Dermis blood vessel endothelial cell (primary cell): ENCODE measurements at places on chromosomes 7 and 10. TPM values are rescaled to one million over a fixed set of nuclear protein-coding genes. Genes with fewer than 3 reads are reported as not detected.

FZD8 gene
- total RNA-seq = 25.6 and 30.5 TPM in 2 replicates

CALN1 gene
- 0.17 and 2.5 TPM in 2 replicates for total RNA-seq

PLXDC2 gene
- total RNA-seq = 2.7 and 5.5 TPM in 2 replicates

TAC1 gene
- total RNA-seq = not detected in 2 replicates

PAX2 gene
- total RNA-seq = 0.14 and 0.51 TPM in 2 replicates

ORC5 gene
- total RNA-seq = 30.0 and 107 TPM in 2 replicates

GRCh38 chr7:6031567-6031966, 391 bp downstream of the ANKRD61 start:
- no peak for DNase-seq

DNA sequence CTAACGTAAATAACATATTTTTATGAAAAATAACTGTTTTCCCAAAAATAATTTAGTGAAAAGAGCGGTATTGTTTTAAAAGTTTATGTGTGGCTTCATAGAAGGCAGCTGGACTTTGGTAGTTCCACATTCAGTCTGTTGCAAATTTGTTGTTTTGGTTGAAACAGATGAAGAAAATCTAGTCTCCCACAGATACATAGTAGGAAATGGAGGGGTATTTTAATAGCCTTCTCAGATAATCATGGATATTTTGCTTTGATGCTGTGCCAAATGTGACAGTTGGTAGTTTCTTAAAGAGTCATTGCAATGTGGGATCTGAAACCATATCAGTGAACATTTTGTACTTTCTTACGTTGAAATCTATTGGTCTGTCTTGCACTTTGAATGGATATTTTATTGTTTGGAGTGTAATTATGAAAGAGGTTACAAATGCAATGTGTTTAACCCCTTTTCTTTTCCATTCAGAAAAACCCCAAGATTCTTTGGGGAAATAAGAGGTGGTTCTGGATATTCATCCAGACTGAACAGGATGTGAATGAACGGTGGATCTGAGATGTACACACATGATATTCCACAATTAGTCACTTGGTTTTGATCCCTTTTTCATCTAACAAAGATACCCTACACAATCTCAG, 10.4 kb downstream of the ZNF365 start:
- DNase-seq = peak; percentile 7

GRCh38 chr7:127251465-127252376, 1.0 kb downstream of the GRM8 start:
- peak; percentile 3 for DNase-seq

GRCh38 chr7:105157278-105157677, 143.3 kb downstream of the KMT2E start:
- no peak for DNase-seq

DNA sequence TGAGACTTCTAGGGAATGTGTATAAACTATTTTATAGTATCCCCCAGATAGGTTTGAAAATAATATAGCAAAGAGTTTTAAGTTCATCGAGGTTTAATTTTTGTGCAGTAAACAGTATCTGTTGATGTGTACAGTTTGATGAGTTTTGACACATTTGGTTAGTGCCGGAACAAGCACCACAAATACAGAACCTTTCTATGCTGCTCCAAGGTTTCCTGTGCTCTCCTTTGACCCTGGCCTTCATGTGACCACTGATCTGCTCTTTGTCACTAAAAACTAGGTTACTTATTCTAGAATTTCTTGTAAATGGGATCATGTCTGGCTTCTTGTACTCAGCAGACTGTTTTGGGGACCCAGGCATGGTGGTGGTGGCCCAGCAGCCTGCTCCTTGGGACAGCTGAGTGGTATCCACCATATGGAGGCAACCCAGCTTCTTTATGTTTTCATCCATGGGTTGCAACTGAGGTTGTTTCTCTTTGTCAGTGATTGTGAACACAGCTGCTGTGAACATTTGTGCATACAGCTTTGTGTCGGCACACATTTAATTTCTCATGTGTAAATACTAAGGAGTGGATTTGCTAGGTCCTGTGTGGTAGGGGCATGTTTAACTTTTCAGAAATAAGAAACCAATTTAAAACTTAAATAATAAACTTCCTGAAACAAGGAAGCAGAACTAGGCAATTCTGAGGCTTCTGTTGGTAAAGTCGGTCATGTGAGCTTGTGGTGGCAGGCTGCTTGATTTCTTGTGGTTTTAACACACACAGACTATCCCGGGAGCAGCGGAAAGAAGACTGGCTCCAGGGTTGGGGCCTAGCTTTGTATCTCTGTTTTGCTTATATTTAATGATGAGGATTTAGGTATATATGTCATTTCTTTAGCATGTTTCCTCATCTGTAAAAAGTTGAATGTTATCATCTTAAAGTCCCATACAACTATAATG, 219.4 kb downstream of the ABCA13 start:
- DNase-seq = no peak

GRCh38 chr10:48758411-48758810, 73.7 kb downstream of the WDFY4 start:
- DNase-seq = no peak

DNA sequence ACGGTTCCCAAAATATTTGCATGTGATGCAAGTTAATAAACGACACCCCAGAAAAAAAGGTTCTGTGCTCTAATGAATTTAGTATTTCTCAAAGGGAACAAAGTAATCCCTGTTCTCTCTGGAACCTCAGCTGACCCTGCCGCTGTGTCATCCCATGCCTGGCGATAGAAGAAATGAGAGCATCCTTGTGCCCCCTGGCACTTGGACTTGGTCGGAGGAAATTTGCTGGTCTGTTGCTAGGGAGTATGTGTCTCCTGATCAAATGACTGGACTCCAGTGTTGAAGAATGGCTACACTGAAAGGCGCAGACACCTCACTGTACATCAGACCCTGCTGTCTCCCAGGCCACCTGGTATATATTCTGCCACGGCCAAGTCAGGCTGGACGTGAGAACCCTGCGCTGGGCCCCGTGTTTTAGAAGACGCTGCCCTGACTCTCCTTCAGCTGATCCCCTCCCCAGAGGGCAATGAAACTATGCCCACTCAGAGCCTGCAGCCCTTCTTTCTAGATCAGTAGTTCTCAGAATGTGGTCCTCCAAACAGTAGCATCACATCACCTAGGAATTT, 67.2 kb downstream of the THNSL1 start:
- no peak for DNase-seq

- DNase-seq = no peak
Observed at GRCh38 chr7:80960244-80960795, 41.5 kb upstream of the SEMA3C start.

DNA sequence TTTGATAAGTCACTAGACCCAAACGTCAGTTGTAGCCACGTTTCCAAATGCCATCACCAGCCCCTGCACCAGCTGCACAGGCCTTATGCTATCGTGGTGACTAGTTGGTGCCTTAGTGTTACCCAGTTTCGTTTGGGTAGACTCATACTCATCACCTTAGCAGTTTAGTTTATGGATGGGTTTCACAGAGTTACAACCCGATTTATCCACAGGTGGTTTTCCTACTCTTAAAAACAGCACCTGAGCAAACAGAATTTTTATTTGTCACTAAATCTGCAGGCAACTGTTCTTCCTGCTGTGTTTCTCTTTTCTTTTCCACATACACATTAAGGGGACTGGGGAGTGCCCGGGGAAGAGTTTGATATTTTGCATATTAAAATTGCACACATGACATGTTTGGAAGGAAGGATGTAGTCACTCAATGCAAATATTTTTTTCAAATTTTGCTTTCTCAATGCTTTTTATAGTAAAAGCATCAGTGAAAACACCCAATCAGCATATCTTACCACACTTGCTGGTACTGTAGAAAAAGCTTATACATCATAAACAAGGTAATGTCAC, 41.6 kb downstream of the PDSS1 start:
- no peak for DNase-seq

DNA sequence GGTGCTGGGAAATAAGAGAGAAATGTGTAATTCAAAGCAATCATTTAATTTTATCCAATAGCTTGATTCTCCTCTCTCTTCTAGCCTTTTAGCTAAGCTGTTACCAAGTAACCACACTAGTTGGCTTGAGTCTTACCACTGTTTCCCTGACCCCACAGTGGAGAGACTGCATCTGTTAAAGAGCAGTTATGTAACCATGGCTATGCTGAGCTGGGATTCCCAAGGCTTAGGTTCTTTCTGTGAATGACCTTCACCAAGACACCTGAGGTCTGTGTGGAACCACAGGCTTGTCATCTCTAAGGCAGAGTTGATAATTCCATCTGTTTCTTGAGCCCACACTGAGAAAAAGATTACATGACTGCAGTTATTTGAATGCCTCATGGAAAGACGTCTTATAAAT, 47.7 kb upstream of the ATRNL1 start:
- no peak for DNase-seq

GRCh38 chr10:7797582-7797981, 9.6 kb downstream of the ATP5F1C start:
- peak; percentile 88 for DNase-seq

DNA sequence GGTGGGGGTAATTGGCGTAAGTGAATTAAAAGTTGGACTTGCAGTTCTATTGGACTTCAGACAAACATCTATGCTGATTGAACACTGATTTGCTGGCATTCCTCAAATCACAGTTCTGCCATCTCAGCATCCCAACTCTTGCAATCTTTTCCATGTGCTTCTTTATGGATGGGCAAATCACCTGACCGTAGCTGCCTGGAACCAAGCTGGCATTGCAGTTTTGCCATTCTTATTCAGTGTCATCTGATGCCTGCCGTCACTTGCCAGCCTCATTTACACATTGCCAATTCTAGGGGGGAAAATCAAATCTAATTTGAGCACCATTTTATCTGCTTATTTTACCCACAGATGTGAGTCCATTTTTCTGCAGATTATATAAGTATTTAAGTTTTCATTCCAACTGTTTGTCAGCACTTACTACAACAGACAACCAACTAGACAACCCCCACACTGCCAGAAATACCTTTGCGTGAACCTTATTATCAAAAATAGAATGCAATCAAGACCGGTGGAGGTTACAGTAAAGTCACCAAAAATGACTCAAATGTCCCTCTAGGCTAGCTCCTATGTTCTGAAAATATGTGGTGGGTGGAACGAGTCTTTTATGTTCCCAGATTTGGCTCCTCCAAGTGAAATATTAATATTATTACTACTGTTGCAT, 172.3 kb upstream of the CTBP2 start:
- DNase-seq = no peak

GRCh38 chr7:95433952-95434556, 774 bp downstream of the PON2 start:
- no peak for DNase-seq

GRCh38 chr7:2009541-2010001, 223.2 kb downstream of the MAD1L1 start:
- DNase-seq = no peak

- no peak for DNase-seq
Observed at GRCh38 chr7:115462301-115463015, 540.6 kb downstream of the MDFIC start.

GRCh38 chr10:28569506-28570159, 36.7 kb downstream of the WAC start:
- DNase-seq = no peak

GRCh38 chr7:6166443-6166891, 106.0 kb downstream of the CYTH3 start:
- DNase-seq = no peak

DNA sequence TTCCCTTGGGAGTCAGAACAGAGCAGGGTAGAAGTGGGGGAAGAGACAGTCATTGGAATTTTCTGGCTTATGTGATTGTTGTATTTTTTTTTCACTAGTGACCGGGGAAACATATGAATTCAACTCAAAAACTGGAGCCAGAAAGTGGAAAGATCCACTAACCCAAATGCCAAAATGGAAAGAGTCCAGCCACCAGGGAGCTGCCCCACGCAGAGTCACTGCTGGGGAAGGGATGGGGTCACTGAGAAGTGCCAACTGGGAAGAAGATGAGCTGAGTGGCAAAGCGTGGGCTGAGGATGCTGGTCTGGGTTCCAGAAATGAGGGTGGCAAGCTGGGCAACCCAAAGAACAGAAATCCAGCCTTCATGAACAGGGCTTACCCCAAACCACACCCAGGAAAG, 69.2 kb downstream of the CDHR3 start:
- no peak for DNase-seq

GRCh38 chr7:27364344-27364758, 121.7 kb downstream of the EVX1 start:
- DNase-seq = no peak

DNA sequence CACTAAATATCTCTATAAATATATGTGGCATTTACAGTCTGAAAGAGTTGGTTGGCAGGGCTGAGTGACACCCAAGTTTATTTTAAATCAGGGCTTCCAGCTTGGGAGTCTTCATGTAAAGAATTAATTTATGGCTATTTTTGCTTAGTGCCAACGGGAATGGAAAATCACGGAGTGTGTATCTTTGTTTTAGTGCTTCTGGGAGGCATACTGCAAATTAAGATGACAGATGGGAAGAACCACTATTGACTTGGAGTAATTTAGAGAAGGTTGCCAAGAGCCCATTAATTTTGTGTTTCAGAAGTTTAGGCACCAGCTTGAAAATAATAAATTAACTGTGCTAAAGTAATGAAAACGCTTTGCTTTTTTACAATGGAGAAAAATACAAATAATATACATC, 135.2 kb downstream of the GPR37 start:
- no peak for DNase-seq

GRCh38 chr7:74625446-74625845, 32.1 kb upstream of the GTF2I start:
- DNase-seq = peak; percentile 59

DNA sequence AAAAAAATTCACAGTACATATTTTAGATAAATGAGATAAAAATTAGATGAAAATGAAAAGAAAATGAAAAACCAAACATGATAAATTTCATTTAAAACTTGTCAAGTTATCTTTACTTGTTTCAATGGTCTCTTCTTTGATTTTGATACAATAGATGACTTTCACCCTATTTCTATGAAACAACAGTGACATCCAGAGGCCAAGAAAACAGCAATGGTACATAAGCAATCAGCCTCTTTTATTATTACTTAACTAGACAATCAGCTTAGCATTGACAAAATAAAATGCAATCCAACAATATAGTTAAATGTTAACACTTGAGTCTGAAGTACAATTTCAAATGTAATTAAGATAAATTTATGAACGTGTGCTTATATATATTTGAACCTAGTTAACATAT, 74.8 kb upstream of the GPR37 start:
- DNase-seq = peak; percentile 47

DNA sequence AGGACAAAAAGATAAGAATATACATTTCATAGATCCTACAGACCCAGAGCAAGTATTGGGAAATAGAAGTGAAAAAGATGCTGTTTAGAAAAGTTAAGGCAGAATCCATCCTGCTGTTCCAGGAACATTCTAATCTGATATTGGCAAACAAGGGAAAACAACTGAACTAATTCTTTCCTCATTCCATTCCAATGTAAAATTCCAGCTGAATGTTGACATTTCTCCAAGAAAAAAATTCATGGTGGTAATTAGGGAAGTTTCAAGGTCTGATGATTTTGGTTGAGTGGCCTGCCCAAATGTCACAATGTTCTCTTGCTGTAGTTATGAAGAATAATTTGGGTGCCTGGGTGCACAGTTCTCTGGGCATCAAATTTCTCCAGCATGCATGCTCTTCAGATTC, 15.2 kb downstream of the PIP start:
- DNase-seq = no peak

DNA sequence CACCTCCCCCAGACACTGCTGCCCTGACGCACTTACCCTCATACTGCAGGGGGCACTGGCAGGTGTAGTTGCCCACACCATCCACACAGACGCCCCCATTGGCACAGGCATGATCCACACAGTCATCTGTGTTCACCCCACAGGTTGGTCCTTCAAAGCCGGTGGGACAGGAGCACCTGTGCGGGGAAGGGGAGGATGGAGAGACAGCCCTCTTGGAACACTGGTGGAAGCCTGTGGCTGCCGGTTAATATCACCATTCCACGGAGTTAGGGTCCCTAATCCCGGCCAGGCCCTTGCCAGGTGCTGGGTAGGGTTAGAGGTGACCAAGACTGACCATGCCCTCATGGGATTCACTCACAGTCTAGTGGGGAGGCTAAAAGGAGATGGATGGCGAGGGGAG, 171.8 kb downstream of the SLIT1 start:
- DNase-seq = no peak
